CD4-positive, alpha-beta memory T cell (primary cell): ENCODE measurements at places on chromosomes 5 and 9.

- DNase-seq: no peak
Observed at GRCh38 chr5:157203417-157203816, 22.8 kb downstream of the ITK start.

GRCh38 chr5:153504726-153505125, 14.3 kb downstream of the GRIA1 start:
- no peak for DNase-seq

DNA sequence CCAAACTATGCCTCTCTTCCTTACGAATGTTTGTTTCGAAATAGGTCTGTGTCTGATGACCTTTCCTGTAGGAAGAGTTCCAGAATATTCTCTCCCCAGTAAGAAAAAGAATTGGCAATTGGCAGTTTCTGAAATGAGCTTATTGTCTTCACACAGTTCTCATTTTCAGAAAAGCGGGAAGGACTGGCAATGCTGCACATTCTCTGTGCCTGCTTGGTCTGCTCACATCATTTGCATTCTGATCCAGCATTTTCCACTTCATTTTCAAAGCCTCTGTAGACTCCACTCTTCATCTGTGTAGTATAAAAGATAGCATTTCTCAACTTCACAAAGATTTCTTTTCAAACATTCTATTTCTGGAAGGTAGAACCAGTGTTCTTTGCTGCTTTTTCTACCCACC, 120.6 kb upstream of the CCDC112 start:
- DNase-seq: no peak

GRCh38 chr5:179732918-179733771, 523 bp downstream of the MAML1 start:
- DNase-seq: no peak

DNA sequence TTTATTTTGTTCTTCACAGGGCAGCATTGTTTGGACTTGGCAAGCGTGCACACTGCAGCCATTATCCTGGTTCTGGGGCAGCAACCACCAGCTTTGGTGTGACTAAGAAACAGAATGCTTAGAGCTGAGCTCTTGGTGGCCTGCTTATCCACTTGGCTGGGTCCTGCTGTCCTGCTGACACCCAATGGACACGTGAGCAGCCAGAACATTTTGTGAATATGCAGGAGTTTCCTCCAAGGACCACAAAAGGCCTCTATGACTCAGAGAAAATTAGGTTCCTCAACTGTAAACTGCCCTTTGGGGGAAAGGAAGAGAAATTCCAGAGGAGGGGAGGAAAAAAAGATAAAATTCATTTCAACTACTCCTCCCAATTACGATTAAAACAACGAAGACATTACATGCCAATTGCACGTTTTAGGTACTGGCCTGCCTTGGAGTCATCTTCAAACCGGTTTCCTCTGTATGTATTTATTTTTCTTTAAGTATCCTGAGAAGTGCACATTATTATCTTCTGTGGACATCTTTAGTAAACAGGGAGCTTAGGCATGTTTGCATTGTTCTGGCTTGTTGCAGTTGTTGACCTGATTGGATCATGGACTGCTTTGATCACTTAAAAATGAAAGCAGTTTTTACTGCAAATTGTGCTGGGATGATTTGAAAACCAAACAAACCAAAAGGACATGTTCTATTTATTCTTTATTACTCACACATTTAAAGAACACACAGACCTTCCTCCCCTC, 82.3 kb upstream of the TLE4 start:
- DNase-seq: no peak

- DNase-seq: no peak
Observed at GRCh38 chr9:135736272-135736978, 34.4 kb downstream of the KCNT1 start.

DNA sequence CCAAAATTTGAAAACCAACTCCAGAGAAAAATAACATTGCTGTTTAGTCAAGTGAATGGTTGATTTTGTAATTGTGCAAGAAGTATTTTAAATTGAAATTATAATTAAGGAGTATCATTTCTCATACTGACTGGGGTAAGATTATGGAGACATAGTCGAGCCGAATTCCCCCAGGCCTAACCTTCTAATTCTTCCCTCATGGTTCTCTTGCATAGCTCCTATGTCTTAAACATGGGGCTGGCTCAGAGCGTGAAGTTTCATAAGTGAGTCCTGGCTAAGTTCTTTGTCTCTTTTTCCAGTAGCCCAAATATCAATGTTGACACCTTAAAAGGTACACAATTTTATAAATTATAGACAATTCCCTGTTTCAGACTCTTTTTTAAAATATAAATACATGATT, 46.7 kb upstream of the ANXA1 start:
- no peak for DNase-seq

DNA sequence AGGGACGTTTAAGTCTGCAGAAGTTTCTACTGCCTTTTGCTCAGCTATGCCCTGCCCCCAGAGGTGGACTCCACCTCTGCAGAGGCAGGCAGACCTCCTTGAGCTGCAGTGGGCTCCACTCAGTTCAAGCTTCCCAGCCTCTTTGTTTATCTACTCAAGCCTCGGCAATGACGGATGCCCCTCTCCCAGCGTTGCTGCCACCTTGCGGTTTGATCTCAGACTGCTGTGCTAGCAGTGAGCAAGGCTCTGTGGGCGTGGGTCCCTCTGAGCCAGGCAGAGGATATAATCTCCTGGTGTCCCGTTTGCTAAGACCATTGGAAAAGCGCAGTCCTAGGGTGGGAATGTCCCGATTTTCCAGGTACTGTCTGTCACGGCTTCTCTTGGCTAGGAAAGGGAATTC, 2188.5 kb upstream of the WWC1 start:
- DNase-seq: no peak

DNA sequence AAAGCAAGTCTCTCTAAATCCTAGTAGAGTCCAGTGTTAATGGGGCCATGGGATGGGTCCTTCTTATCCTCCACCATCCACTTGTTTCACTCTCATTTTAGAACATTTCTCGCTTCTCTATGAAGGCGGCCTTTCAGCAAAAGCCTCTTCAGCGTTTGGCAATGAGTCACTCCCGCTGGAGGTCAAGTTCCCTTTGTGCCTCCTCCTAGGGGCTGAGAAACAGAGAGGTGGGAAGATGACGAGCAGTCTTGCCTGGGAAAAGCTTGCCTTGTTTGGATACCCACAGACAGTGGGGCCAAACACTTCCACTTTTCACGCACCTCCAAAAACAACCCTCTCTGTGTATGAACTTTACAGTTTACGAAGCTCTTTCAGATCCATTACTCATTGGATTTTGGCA, 168.8 kb downstream of the GABBR2 start:
- DNase-seq: no peak

DNA sequence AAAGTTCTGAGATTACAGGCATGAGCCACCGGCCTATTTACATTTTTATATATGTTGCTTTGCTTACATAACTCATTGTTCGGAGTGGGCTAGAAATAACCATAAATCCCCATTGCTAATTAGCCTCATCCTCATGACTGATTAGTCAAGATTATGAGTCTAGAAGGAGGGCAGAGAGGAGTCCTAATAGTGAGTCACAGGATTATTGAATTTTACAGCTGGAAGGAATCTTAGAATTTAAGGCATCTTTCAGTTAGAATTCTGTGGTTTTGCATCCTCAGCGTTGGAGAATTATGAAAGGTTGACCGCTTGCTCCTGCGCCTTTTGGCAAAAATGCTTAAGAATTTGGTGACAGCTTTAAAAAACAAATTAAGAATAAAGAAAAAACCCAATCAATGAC, 2.6 kb upstream of the PBX3 start:
- no peak for DNase-seq

GRCh38 chr5:142544071-142544753, 141.7 kb downstream of the FGF1 start:
- DNase-seq: no peak

DNA sequence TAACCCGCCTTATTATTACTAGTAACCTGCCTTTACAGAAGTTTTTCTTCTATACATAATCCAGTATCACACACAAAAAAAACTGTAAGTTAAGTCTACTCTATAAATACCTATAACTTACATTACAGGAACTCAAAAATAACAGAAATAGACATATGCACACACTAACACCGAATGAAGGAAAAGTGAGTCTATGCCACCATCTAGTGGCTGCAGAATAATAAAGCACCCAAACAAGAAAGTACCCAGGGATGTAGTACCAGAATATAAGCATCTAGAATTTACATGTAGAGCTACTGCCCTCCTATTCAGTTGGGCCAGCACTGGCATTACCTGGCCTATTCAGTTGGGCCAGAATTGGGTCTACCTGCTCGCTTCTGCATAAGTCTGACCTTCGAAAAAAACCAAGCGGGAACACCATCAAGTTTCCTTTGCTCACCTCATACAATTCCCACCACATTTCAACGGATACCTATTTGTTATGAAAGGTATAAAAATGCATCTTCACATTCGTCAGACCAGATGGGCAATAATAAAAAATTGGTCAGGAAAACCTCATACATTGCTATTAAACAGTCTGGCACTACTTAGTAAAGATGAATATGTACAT, 4.0 kb upstream of the NIPSNAP3A start:
- DNase-seq: peak; percentile 74

GRCh38 chr9:122807271-122807900, 7.5 kb downstream of the OR1K1 start:
- DNase-seq: no peak

GRCh38 chr9:111969622-111970021, 73.0 kb downstream of the UGCG start:
- no peak for DNase-seq

- no peak for DNase-seq
Observed at GRCh38 chr5:92505925-92506324, 1075.1 kb downstream of the NR2F1-AS1 start.

DNA sequence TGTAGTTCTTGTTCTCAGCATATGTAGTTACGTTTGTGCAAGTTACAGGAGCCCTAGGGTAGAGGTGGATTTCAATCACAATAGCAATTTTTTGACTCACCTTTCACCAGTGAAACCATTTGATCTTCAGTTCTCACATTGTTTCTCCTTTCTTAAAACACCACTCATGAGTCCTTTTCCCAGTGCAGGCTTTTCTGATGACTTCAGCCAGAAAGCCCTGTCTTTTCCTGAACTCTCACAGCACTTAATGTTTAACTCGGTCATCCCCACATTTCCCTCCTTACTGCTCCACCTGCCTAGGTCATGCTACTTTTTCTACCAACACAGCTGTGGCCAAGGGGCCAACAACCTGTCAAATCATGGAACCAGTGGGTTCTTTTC, 37.9 kb downstream of the ARHGEF28 start:
- DNase-seq: no peak

GRCh38 chr5:132335402-132335801, 34.1 kb upstream of the SLC22A5 start:
- DNase-seq: no peak
